ENCODE measurements at places on chromosomes 3 and 15. TPM values are rescaled to one million over a fixed set of nuclear protein-coding genes. Genes with fewer than 3 reads are reported as not detected.

Gene ACP3
- total RNA-seq, result 0.33 TPM

Gene NR2E3
- total RNA-seq, result 0.20 TPM

Gene FAM81A
- total RNA-seq, result 0.33 TPM

Gene SH2D7
- total RNA-seq, result not detected

Gene CGNL1
- 5.3 TPM for total RNA-seq
